Astrocyte of the cerebellum (primary cell): ENCODE measurements at places on chromosomes 12 and 14.
A peak's percentile ranks its signal among the peaks of the same experiment; 100 is the strongest.

DNA sequence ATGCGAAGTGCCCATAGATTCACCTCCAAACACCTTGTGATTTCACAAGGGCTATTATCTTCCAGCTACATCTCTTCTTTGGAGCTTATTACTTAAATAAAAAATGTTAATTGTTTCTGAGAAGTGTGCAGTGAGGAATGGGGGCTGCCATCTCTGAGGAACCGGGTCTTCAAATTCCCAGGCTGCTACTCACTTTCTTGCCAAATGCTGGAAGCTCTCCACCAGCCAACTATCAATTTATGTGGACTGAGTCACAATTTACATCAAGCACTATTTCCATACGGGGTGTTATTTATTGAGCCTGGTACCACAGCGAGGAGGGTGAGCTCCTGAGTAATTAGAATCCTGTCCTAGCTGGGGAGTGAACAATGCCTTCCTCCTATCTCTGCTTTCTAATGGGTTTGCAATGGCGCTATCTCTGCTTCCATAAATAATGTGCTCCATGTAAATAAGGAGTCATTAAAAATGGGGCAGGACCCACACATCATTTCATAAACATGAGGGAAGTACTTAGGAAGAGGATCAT is 898.3 kb downstream of the VRK1 start:
- DNase-seq: no peak

DNA sequence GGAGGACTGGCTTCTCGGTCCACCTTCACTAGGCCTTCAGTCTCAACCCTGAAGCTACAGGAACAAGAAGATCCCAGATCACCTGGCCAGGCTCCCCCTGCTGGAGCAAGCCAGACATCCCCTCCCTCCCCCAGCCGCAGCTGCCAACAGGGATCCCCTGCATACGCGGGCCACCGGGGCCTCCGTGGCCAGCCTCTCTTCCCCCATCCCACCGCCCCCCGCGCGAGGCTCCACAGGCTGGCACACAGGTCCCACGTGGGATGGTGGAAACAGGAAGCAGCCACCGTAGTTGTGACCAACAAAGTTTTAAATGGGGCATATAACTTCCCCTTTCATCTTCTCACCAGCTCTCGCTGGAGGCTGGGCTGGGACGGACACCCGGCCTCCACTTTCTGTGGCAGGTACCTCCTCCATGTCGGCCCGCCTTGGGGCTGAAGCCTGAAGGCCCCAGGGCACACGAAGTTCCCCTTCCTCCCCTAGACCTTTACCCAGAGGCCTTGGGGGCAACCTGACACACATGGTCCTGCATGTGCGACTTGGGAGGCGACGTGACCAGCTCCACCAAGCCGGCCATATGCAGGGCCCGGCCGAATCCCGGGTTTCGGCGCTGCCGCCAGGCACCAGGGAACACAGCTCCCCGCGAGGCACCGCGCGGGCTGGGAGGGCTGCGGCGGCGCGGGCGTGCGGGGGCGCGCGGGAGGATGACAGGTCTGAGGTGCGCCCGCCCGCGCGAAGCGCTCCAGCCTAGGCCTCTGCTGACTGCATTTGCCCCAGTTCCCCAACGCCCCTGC is 44.4 kb upstream of the PNMA1 start:
- no peak for DNase-seq

DNA sequence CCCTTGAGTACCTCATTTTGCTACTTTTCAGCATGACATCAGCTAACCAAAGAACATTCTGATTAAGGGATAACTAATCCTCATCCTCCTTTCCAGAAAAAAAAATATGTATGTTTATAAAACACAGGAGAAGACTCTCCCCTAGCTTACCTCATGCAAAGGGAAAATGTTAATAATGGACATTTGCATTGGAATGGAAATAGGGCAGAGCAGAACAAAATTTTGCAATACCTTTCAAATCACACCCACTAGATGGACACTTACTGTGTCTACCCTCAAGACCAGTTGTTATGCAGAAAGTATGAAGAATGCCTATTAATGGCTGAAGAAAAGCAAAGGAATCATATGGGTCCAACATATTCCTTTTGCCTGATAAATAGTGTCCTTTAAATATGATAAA is 8.9 kb upstream of the SLCO1A2 start:
- no peak for DNase-seq

DNA sequence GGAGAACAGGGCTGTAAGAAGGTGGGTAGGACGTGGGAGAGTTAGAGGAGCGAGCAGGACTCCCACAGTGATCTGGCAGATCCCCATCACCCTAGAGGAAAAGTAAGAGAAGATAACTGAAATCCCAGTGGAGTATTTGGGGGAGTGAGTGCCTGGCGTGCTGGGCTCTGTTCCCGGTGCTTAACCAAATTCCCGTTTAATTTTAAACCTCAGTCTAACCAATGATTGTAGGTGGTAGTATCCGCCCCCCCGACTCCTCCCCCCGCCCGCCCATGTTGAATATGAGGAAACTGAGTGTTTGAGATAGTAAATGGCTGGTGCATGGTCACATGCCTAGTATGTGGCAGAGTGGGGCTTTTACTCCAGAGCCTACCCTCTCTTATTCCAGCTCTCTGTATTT is 1.2 kb downstream of the TARBP2 start:
- DNase-seq: no peak

GRCh38 chr14:81797315-81797714 is 263.7 kb upstream of the SEL1L start:
- DNase-seq: no peak

GRCh38 chr14:65604936-65605335 is 192.4 kb downstream of the FUT8 start:
- no peak for DNase-seq

- no peak for DNase-seq
Measured at GRCh38 chr12:42603246-42603990, 13.9 kb upstream of the PRICKLE1 start.

DNA sequence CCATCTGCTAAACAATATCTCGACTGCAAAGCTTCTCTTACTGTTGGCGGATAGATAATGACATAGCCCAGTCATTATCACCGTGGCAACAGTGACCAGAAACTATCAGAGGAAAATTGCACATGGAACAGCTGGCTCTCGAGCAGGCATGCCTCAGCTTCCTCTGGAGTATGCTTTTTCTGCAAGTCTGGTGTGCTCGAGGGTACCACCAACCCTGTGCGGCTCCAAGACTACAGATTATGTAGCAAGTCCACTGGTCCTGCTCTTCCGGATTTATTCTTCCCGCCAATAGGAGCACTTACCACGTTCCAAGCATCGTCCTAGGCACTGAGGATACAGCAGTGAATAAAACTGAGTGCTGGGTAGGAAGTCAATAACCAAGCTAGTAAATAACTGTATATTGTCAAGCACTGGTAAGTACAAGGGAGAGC is 1.4 kb upstream of the GLRX5 start:
- DNase-seq: no peak

GRCh38 chr12:75908961-75909605 is 122.5 kb downstream of the PHLDA1 start:
- peak; percentile 76 for DNase-seq

- peak; percentile 53 for DNase-seq
Measured at GRCh38 chr12:92955997-92956663, 27.0 kb upstream of the EEA1 start.

GRCh38 chr14:37708481-37708880 is 113.1 kb downstream of the TTC6 start:
- DNase-seq: no peak
